Stimulated activated CD8-positive, alpha-beta memory T cell treated with anti-CD3 and anti-CD28 coated beads, Interleukin-12 subunit alpha, Interleukin-12 subunit beta, amount 100 ng/mL, for 1 hour (primary cell): ENCODE measurements at places on chromosomes 2 and 18.

GRCh38 chr18:58038063-58038462, 6.0 kb upstream of the NEDD4L start:
- DNase-seq, result no peak

DNA sequence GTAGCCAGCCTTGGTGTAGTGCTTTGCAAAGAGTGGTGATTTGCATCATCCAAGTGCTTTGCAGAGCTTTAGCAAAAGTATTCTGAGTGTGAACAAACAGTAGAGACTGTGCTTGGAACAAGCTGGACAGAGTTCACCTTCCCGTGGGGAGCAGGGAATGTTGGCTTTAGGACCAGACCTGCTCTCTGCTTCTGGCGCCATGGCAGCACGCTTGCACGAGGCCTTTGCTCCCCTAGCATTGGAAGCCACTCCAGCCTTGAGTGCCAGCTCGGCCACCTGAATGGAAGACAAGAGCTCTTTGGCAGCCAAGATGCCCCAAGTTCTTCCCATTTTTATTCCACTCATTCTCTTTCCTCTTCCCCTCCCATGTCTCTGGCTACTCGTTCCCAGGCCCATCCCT, 250.8 kb upstream of the OSR1 start:
- DNase-seq, result no peak

DNA sequence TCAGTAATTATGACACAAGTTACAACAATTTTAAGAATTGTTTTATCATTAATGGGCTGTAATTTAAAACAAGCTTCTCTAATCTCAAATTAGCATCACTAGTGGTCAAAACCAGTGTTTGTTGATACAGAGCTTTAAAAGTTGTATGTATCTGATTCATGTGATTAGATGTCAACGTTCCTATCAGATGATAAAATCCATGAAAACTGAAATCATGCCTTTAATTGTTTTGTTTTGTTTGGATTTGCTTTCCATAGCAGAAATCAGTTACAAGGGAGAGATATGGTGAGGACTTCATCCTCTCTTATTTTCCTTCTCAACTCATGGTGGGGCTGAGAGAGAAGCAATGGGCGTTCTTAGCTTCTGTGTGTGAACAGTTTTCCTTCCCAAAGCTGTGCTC, 469.6 kb downstream of the PID1 start:
- no peak for DNase-seq

- DNase-seq, result no peak
Observed at GRCh38 chr2:230348787-230349186, 21.8 kb downstream of the SP140L start.

DNA sequence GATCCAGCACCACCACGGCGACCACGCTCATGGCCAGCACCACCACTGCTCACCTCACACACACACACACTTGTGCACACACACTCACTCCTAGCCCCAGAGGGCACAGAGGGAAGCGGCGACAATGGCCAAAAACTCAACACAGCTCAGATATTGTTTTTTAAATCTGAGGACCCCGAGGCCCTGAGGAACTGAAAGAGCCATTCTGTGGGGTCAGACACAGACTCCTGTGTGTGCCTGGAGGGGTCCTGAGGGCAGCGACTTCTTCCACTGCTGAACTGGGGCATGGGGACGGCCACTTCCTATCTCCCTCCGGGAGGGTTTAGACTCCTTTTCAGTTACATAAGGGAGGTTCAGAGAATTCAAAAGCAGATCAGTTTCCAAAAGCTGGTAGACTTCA, 116.6 kb upstream of the PXDN start:
- no peak for DNase-seq

GRCh38 chr2:47536696-47537095, 133.7 kb downstream of the MSH2 start:
- no peak for DNase-seq

DNA sequence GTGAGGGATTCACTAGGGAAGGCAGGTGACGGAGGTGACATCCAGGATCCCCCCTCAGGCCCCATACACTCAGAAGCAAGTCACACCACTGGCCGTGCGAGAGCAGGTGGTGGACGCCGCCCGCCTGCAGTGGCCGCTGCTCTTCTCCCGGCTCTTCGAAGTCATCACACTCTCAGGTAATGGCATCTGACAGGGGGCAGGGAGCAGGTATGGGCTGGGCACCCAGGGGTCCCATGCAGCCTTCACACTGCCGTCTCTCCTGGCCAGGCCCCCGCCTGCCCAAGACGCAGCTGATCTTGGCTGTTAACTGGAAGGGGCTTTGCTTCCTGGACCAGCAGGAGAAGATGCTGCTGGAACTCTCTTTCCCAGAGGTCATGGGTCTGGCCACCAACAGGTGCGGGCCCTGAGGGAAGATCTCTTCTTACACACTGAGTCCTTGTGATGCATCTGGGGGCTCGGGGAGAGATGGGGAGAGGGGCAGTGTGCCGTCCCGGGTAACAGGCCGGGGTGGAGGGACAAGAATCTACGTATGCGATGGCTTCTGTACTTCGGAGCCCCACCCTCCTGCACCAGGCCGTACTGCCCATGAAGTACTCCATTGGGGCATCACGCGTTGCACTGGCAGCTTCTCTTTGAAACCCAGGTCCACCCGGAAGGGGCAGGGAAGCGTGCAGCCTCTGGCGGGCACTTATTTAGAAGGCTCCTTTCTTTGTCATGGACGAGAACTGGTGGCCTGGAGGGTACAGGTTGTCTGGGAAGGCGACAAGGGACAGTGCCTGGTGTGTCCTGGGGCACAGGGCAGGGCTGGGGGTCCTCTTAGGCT, 18.8 kb upstream of the GPR17 start:
- no peak for DNase-seq

DNA sequence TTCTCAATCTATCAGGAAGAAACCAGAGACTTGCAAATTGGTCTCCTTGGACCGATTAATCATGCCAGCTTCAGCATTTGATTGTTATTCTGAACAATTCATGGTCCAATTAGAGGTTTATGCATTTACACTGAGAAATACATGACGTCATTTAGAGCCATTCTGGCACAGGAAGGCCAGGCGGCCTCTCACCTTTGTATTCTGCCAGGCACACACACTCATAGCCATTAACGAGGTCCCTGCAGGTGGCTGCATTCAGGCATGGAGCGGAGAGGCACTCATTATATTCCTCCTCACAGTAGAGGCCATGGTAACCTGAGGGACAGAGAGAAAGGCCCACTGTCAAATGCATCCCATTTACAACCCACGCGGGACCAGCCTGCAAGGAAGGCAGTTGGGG, 146.8 kb upstream of the PID1 start:
- DNase-seq, result no peak

DNA sequence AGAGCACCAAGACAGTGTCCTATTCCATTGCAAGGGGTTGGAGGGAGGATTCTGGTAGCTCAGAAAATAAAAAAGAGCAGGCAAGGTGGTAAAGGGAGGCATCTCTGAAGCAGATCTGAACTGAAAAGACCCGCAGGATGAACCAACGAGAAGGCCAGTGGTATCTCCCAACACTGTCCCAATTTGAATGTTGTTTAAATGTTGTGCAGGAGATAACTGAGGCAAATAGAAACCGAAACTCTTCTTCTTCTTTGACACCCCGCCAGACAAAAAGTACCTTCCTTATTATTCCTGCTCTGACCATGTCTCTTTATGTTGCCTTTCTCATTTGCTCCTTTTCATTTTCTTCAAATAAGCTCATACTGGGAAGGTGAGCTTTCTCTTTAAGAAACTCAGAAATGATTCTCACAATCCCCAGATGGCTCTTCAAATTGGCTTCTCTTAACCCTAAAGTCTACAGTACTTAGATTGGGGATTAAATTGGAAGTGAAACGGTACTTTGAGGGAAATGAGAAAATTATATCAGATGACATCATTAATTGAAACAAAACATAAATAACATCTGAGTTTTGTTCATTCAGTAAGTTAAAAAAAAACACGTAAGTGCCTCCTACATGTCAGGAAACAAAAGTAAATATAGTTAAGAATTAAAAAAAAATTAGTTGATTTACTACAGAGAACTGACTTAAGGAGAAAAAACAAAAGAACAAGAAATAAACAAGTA, 143.6 kb downstream of the WDPCP start:
- DNase-seq, result no peak

GRCh38 chr2:168686452-168687191, 115.8 kb upstream of the NOSTRIN start:
- DNase-seq, result no peak

DNA sequence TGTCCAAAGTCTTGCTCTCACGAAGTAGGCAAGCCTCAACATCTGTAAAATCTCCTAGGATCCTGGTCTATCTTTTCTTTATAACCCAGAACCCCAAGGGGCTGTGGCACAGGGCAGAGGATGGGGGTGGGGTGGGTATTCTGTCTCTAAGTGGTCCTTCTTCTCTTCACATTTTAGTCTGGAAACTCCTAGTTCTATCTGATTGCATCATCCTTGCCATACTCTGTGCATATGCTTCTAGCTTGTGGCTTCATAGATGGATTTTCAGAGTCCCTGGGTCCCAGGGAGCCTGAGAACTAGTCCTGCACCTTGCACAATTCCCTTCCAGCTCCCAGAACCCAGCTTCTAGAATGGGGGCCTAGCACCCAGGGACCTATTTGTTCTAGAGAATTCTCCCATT, 52.5 kb downstream of the RNF152 start:
- no peak for DNase-seq

GRCh38 chr2:107545851-107546250, 280.8 kb upstream of the RGPD4 start:
- no peak for DNase-seq

DNA sequence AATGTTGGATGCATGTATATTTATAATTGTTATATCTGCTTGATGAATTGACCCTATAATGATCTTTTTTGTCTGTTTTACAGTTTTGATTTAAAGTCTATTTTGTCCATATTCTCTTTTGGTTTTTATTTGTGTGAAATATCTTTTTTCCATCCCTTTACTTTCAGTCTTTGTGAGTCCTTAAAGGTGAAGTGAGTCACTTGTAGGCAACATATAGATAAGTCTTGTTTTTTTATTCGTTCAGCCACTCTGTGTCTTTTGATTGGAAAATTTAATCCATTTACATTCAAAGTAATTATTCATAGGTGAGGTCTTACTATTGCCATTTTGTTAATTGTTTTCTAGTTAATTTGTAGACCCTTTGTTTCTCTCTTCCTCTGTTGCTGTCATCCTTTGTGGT, 62.5 kb downstream of the NUP35 start:
- no peak for DNase-seq

DNA sequence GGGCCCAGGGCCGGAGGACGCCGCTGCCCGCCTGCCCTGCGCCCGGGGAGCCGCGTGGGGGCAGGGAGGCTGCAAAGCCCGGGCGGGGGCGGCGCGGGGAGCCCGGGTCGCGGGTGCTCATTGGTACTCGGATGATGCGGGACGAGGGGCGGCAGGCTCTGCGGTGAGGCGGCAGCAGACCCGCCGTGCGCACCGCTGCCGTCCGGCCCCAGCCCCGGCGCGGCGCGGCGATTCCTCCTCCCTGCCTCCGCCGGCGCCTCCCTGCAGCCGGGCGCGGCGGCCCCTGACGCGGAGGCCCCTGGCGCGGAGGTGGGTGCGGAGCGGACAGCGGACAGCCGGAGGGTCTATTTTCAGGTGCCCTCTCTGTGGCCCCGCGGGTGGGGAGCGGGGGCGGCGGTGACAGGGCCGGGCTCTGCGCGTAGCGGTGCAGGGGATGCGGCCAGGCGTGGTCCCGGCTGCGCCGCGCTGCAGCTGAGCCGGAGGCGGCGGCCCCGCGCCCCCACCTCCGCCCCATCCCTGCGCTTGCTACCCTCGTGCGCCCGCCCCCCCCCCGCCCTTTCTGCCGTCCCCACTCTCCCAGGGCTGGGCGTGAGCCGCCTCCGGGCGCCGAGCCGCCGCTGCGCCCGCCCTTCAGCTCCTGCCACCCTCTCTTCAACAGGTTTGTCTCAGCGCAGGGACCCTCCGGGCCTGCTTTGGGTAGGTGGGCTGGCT, 640 bp downstream of the SPTBN1 start:
- no peak for DNase-seq

GRCh38 chr2:147487978-147488289, 356.9 kb upstream of the ACVR2A start:
- DNase-seq, result no peak

DNA sequence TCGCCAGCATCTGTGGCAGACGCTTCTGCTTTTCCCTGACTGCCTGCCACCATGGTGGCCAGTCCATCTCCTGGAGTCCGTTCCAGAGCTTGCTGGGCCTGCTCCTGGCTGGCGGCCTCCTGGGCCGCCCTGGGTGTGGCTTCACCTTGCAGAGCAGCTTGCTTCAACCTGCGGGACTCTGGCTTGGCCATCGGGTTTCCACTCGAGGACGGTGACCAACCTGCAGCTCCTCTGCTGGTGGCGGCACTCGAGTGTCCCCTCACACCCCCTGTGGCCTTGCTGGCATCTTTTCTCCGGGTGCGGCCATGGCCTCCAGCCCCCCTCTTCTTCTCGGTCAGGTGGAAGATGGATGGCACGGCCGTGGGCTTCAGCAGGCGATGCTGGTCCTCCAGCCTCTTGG, 3.4 kb downstream of the THAP4 start:
- DNase-seq, result no peak

DNA sequence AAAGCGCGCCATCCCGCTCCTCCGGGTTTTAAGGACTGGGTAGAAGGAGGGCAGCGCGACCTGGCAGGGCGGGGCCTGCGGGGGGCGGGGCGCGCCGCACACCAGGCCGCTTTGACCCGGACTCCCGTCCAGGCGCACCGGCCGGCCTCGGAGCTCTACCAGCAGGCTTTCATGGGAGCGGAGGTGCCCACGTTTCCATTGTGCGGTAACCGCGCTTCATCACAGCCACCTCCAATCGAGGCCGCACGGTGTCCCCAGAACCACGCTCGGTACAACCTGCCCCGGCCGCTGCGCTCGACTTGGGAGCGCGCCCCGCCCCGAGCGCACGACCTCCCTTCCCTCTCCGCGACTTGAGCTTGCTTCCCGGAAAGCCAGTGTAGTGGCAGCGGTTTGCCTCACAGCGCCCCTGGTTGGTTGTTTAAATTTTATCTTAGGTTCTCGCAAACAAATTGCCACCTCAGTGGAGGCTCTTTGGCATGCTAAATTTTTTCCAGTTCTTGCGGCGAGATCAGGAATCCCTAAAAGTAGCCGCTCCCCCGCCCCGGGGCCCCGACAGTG, 280 bp upstream of the CYP1B1 start:
- DNase-seq, result no peak

DNA sequence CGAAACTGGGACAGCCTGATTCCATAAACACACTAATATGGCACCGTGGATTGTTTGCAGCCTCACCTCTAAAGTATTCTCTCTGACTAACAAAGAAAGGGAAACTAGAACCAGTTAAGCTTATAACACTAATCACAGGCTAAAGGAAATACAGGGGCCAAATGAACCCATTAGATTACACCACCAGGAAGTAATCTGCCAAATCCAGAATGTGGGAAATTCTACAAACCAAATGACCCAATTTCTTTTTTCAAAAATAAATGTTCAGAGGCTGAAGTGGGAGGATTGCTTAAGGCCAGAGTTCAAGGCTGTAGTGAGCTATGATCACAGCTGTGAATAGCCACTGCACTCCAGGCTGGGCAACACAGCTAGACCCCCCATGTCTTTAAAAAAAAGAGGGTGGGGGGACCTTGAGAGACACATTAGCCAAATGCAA, 1.5 kb upstream of the MPPE1 start:
- DNase-seq, result no peak

DNA sequence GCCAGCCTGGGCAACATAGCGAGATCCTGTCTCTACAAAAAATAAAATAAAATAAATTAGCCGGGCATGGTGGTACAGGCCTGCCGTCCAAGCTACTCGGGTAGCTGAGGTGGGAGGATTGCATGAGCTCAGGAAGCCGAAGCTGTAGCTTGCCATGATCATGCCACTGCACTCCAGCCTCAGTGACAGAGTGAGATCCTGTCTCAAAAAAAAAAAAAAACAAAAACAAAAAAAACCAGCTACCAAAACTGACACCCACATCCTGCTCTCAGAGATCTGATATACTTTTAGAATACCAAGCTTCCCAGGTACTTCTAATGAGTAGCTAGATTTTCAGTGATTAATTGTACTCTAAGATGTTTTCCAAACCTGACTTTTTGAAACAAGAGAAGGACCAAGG, 74.0 kb downstream of the TTC27 start:
- no peak for DNase-seq
